Stimulated activated CD8-positive, alpha-beta memory T cell treated with anti-CD3 and anti-CD28 coated beads, Interleukin-7, amount 100 ng/mL, for 24 hours (primary cell): ENCODE measurements at places on chromosomes 3 and 15.

DNA sequence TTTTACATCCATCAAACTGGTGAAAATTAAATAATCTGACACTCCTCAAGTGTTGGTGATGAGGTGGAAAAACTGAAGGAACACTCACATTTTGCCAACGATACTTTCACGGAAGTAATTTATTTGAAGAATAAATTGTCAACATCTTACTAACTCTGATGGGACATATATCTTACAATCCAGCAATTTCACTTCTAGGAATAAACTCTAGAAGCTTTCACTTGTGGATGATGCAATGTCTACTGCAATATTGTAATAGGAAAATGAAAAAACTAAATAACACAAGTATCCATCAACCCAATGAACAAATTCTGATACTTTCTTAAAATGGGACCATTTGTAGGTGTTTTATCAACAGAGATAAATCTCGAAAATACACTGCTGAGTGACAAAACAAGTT, 16.2 kb upstream of the LIPC start:
- DNase-seq: no peak

DNA sequence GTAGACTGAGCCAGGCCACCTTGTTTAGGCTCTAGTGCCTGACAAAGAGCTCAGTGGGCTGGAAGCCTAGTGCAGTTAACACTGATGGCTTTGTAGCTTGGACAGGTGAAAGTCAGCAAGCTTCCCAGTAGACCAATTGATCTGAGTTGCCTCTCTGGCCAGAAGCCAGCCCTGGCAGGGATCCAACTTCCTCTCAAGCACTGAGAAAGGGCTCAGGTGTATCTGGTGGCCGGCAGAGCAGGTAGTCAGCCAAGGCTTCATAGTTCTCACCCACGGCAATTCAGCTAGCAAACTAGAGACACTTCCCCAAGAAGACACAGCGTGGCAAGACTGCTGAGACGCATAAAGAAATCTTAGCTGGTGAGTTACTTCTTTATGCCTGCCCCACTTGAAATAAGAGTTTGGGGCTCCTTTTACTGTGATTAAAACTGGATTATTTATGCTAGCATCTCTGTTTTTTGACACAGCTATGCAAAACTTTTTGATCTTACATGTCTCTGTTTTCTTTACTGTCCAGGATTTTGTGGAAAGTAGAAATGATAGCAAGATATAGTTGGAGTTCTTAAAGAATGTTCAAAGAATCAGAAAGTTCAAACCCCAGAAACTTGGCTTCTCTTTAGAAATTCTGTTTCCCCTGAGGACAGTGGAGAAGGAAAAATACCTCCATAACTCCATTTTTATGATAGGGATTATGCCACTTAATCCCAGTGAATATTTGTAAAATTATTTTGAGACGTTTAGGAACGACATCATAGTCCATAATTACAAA, 8.4 kb upstream of the CA12 start:
- no peak for DNase-seq

DNA sequence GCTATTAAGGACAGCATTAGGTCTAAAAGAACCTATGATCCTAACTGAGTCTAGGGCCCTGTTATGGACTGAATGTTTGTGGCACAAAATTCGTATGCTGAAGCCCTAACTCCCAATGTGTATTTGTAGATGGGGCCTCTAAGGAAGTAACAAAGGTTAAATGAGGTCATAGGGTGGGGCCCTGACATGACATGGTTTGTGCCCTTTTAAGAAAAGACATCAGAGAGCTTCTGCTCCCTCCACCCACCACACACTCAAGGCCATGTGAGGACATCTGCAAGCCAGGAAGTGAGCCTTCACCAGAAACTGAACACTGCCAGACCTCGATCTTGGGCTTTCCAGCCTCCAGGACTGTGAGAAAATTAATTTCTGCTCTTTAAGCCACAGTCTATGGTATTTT, 49.2 kb downstream of the PHC3 start:
- DNase-seq: no peak

- no peak for DNase-seq
These were observed 7.6 kb downstream of the OR5K4 start for GRCh38 chr3:98361289-98361688.

- DNase-seq: no peak
These were observed 218.5 kb downstream of the BBX start for GRCh38 chr3:107740992-107741896.

GRCh38 chr3:42115215-42115614, 24.1 kb downstream of the TRAK1 start:
- DNase-seq: no peak

DNA sequence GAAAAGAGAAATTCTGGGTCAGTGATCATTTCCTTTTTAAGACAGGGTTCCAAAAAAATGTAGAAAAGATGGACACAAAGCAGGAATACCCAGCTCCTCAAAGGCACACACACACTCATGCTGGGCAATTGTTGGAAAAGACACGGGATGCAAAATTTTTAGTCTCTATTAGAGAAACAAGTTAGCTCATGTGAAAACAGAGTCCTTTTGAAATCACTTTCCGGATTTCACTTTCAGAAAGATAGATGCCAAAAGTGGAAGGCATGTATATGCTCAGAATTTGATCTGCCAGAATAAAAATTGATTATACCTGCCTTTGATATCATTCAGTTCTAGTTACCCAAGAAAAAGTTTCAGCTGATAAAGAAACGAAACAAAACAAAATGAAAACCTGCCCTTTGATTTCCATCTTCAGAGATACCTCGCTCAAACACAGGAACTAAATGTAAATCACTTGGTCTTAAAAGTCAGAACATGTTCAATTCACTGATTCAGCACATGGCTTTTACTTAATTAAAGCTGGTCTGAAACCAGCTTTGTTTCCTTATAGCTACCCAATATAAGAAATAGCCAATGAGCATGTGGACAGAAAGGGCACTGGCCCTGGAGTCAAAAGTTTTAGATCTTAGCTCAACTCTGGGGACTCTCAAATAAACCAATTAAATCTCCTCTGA, 52.8 kb downstream of the PLD1 start:
- no peak for DNase-seq

DNA sequence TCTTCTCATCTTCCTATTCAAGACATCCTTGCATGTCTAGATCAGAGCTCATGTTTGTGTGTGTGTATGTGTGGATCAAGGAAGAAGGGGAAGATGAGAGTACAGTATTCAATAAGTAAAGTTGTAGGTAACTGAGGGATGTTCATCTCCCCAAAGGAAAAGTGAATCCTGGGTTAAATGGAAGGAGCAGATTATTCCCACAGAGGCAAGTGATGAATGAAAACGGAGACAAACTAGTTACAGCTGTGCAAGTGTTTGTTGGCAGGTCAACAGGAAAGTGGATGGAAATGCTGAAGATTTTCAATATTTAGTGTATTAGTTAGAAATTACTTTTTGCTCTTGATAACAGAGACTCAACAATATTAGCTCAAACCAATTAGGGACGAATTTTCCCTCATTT, 84.2 kb upstream of the PDZRN3 start:
- DNase-seq: no peak

- DNase-seq: no peak
These were observed 35.5 kb downstream of the B3GALNT1 start for GRCh38 chr3:161069511-161070251.

GRCh38 chr3:125960066-125960424, 8.9 kb upstream of the ROPN1B start:
- DNase-seq: no peak

- DNase-seq: no peak
These were observed 5.3 kb downstream of the TM4SF4 start for GRCh38 chr3:149479621-149480325.
